ENCODE measurements at places on chromosomes 3 and 15.
A peak's percentile ranks its signal among the peaks of the same experiment; 100 is the strongest.

DNA sequence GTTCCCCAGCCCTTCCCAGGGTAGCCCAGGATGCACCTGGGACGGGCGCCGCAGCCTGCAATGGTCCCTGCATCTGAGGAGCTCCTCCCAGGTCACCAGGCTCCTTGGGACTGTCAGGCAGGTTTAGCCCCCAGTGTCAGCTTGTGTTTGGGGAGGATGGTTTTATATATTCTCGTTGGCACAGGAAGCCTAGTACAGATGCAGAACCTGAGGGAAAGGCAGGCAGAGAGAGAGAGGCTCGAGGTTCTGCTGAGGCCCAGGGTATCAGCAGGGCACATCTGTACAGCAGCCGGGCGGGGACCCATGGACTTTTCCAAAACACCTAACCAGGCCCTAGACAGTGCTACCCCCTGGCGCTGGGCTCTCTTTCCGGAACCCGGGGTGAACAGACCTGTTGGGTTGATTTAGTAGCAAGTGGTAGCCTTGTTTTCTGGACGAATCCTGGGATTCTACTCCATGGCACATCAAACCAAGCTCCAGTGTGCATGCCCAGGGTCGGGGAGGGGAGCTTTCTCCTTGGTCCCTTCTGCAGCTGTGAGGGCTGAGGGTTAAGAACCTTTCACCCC lies 8.6 kb downstream of the PAK6 start:
- no peak for DNase-seq

DNA sequence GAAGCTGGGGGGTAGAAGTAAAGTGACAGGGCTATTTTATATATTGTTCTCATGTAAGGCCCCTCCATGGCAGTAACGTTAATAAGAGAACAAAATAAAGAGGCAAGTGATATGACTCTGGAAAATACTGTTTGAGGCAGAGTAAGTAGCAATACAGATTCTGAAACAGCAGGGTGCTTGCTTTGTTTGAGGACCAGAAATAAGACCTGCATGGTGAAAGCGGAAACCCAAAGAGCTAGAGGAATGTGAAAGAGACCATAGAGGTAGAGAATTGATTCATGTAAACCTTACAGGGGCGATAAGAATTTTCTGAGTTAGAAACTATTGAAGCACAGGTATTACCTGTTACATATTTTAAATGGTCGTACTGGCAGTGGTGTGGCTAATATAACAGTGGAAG lies 1517.1 kb downstream of the SI start:
- DNase-seq: no peak

GRCh38 chr3:48681541-48681880 lies 4.2 kb downstream of the NCKIPSD start:
- no peak for DNase-seq

DNA sequence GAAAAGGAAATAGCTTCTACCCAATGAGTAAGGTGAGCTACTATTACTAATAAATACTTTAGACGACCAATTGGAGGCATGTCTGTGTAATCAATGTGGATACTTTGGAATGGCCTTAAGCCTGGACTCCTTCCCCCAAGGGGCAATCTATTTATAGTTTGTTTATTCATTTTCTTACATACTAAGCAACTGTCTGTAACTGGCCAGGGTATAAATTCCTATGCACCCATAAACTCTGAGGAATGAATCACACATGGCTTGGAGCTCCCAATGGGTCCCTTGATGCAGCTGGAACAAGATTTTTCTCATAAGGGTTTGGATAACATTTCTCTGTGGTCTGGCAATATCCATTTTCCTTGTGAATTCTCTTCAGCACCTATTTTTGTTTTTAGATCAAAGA lies 506.8 kb downstream of the EDEM1 start:
- no peak for DNase-seq

GRCh38 chr15:34314491-34315490 lies 22.8 kb downstream of the SLC12A6 start:
- DNase-seq: no peak

DNA sequence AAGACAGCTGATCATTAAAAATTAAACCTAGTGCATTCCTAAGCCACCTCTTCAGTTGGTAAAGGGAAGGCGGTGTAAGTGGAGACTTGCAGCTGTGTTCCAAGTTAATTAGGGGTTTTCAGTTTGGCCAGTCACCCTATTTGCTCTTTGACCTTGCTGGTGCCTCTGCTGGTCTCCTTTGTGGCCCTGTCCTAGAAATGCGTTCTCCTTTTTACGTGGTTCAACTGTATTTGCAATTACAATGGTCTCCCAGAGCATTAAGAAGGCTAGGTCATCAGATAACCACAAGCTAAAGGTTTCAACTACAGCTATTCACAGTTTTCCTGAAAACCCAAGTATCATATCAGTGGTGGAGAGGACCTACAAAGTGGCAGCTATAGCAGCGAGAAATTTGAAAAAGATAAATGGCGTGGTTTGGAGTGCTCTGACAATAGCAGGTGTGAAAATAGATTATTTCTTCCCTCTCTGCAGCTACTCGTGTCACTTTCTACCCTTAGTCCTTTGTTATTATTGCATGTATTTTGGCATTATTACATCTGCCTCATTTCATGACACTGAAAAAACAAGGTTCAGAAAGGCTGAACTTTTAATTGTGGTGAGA lies 203.5 kb upstream of the TBC1D5 start:
- no peak for DNase-seq

DNA sequence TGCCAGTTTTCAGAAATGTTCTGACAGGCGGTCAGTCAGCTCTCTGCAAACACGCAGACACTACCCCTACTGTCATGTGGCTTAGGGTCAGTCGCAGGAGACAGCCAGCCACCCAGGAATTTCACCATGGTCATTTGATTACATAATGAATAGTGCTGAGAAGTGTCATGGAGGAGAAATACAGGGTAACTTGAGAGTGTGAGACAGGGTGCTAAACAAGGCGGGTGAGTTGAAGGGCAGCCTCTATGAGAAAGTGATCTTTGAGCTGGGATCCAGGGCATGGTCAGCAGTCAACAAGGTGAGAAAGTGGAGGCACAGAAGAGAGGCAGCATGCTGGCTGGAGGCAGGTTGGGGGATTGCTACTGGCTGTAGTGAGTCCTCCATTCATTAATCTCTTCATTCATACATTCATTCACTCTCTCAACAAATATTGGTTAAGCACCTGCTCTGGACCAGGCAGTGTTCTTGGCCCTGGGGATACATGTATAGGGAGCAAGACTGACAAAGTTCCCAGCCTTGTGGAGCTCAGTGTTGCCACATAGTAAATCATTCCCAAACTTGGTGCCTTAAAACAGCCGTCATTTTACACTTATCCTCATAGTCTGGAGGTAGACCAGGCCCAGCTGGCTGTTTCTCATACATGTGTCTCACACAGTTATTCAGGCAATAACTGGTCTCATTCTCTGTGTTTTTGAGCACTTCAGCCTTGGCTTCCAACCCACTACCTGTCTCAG lies 14.8 kb downstream of the PXYLP1 start:
- DNase-seq: no peak

DNA sequence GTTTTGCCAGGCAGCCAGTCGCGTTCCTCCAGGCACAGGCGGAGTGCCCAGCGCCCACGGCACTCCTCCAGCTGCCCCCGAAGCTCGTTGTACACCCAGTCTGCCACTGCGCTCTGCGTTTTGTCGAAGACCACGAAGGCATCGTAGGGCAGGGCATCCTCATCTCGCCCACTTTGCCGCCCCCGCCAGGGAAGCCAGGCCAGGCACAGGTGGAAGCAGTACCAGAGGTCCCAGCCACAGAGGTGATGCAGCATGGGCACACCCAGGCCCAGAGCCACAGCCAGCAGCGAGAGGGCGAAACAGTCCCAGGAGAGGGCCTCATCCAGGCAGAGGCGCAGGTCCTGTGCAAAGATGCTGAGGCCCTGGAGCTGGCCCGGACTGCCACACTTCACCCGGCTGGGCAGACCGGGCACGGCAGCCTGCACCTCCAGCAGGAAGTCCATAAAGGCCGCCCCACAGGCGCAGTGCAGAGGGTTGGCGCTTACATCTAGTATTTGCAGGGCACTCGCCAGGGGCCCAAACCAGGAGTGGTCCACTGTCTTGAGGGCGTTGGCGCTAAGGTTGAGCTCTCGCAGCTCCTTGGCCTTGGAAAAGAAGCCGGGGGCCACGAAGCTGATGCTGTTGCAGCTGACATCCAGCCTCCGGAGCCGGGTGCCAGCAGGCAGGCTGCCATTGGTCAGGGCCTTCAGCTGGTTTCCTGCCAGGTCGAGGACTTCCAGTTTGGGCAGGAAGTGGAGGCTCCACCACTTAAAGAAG lies 3.7 kb downstream of the TLR9 start:
- DNase-seq: no peak

DNA sequence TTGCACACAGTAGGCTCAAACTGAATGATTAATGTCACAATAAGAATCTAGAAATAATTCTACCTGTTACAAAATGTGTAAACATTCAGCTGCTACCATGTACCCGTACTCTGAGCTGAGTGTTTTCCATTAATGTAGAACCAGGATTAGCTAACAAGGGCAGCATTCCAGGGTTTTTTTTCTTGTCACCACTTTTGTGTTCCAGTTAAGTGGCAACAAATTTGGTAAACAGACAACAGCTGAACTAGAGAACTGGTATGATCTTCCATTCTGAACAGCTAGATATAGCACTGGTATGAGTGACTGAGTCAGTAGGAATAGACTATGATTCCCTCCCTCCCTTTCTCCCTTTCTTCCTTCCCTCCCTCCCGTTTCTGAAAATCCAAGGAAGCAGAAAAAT lies 229.4 kb downstream of the CD47 start:
- no peak for DNase-seq

- DNase-seq: no peak
Observed at GRCh38 chr3:126288314-126288713, 68.9 kb downstream of the KLF15 start.

- no peak for DNase-seq
Observed at GRCh38 chr3:41999909-42000308, 38.0 kb upstream of the ULK4 start.

- no peak for DNase-seq
Observed at GRCh38 chr3:10876661-10877060, 60.6 kb downstream of the SLC6A11 start.

- no peak for DNase-seq
Observed at GRCh38 chr3:134198414-134198813, 52.2 kb downstream of the RYK start.

DNA sequence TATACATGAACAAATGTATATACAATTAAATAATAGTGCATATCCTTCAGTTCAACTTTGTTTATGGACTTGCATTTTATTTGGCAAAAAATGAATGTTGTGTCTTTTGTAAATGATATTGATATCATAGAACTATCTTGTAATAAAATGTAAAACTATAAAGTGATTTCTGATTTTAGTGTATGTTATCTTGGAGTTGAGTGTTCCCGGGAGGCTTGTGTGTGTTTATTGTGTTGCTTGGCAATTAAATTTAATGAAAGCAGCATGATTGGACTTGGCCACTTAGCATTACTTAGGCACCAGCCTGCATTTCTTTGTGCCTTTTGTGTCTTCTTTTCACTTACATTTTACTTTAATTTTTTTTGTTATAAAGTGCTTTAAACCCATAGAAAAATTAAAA lies 10.6 kb downstream of the ARHGEF26 start:
- no peak for DNase-seq

DNA sequence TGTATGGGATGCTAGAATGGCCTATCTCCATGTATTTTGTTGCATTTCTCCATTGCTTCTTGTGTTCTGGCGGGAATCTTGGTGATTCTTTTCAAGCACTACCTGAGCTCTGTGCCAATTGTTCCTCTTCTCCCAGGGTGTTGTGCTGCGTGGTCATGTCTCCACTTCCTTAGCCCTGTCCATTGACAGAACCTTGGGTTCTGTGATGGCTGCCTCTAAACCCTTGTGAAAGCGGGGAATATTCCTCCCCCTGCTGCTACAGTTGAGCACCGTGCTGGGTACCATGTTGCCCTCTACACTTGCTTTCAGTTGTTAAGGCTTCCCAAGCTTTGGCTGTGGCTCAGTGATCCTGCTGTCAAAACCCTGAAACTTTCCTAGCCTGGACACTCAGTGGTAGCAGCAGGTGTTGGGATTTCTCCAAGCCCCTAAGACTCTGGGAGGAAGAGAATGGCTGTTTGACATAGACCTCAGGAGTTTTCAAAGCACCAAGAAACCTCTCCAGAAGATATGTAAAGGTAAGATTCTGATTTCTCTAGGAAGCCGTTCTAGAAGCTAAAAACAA lies 69.5 kb downstream of the MBNL1 start:
- no peak for DNase-seq

- DNase-seq: peak; percentile 62
Observed at GRCh38 chr3:188954590-188955208, 217.1 kb upstream of the TPRG1 start.

DNA sequence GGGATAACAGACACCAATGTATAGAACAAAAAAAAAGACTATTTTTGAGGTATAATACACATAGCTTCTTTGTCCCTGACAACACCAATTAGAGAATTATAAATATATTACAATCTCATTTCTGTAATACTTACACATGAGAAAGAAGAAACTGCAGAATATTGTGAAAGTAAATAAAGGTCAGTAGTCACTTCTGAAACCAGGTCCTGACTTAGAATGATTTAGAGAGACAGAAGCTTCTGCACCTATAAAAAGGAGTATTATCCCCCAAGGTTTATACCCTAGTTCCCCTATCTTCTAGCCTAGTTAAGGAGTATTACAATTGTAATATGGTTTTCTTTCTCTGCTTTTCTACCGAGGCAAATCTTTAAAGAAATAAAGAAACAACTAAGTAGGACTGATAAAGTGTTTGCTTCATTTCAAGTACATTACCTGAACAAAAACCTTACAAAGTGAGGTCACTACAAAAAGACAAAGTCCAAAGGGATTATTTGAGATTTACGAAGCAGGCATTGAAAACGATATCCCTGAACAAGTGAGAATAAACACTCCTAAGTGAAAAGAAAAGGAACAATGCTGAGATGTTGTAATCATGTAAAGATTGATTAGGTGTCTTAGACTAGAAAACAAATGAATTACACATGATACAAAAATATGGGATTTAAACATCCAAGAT lies 103.0 kb downstream of the GBE1 start:
- no peak for DNase-seq

GRCh38 chr15:82568986-82569385 lies 28.7 kb upstream of the RPS17 start:
- no peak for DNase-seq

- no peak for DNase-seq
Observed at GRCh38 chr3:2198776-2199279, 100.2 kb downstream of the CNTN4 start.

DNA sequence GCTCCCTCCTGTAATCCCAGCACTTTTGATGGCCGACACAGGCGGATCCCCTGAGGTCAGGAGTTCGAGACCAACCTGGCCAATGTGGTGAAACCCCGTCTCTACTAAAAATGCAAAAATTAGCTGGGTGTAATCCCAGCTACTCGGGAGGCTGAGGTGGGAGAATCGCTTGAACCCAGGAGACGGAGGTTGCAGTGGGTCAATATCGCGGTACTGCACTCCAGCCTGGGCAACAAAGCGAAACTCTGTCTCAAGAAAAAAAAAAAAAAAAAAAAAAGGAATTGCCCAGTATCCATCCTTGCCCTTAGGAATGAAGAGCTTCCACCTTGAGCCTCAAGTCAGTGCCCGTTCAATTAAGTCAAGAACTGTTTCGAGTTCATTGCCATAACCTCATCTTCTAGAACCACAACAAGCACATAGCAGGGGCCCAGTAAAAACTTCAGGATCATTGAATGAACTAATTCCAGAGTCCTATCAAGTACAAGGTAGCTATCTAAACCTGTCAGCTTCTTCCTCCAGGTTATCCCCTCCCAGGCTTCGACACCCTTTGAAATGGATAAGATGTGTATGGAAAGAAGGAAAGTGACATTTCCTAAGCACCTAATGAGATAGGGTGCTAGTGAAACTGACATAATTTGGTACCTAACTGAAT lies 826 bp downstream of the DBR1 start:
- no peak for DNase-seq

GRCh38 chr3:18237251-18238005 lies 187.7 kb downstream of the SATB1 start:
- DNase-seq: peak; percentile 0
